ENCODE measurements at places on chromosomes 3 and 15. TPM values are rescaled to one million over a fixed set of nuclear protein-coding genes. Genes with fewer than 3 reads are reported as not detected.

- DNase-seq = no peak
- no peak overlapping the region for H3K4me3 ChIP-seq
- H3K4me1 ChIP-seq = no peaks in the 10 kb centered on the region
- no peak overlapping the region for H3K27ac ChIP-seq
- H3K27me3 ChIP-seq = no peaks in the 10 kb centered on the region
- no peaks in the 10 kb centered on the region for H3K36me3 ChIP-seq
Measured at GRCh38 chr3:179881791-179882190, 154.9 kb downstream of the PEX5L start.

The ZNF385D gene
- 0.41 TPM for total RNA-seq

GRCh38 chr3:196699749-196700148, 12.3 kb downstream of the CEP19 start:
- no peak overlapping the region for H3K27ac ChIP-seq
- H3K4me3 ChIP-seq = no peak overlapping the region
- no peaks in the 10 kb centered on the region for H3K4me1 ChIP-seq
- no peaks in the 10 kb centered on the region for H3K27me3 ChIP-seq

DNA sequence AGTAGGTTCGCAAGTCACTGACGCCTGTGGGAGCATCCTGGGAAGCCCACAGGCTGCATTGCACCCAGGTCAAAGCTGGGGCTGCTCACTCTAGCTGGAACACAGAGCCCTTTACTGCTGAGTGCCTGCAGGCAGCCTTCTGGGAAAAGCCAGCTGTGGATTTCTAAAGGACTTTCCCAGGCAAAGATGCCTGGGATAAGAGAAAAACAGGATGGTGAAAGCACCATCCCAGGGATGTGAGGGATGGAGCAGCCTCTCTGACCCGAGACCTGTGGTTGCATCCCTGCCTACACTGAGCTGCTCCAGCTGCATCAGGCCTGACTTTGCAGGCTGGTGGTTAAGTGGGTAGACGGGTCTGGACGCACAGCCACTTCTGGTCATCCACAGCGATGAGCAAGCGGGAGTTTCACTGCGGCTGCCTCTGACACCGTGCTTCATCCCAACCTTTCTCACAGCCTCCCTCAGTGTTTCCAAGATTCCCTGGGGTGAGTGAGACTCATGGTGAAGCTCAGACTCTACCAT, 52.5 kb upstream of the AMOTL2 start:
- H3K27ac ChIP-seq = no peak overlapping the region
- no peaks in the 10 kb centered on the region for H3K27me3 ChIP-seq
- DNase-seq = no peak
- no peak overlapping the region for H3K4me3 ChIP-seq

- peak; percentile 42 for DNase-seq
- no peaks in the 10 kb centered on the region for H3K36me3 ChIP-seq
- peak within 1 kb of the TSS; percentile 55 for H3K4me3 ChIP-seq
Measured at GRCh38 chr3:38039101-38039898, at the start of gene DLEC1. Gene DLEC1, plus strand, starts transcription at chr3:38039208. Its CDS starts 18 bp downstream, at chr3:38039226.

GRCh38 chr15:98139337-98139736, 178.8 kb downstream of the ARRDC4 start:
- no peak overlapping the region for H3K27ac ChIP-seq
- no peaks in the 10 kb centered on the region for H3K36me3 ChIP-seq
- H3K4me3 ChIP-seq = no peak overlapping the region
- no peak for DNase-seq
- H3K4me1 ChIP-seq = no peaks in the 10 kb centered on the region
- no peaks in the 10 kb centered on the region for H3K27me3 ChIP-seq

The PLA1A gene
- total RNA-seq = 0.97 TPM

DNA sequence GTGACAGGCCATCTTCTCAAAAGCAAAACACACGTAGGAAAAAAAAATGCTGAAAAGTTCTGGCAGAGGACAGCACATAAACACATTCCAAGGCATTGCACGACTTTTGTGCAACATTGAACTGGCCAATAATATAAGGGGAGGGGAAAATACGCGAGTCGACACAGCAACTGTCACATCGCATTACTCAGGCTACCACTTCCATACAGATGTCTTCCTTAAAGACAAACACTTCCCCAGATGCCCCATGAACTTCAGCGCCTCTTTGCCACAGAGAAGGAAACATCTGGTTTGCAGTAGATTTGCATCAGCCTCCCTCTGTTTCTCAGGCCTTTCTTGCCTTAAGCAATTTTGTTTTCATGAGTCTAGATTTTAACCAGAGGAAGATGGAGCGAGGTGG, 144.4 kb upstream of the IGF1R start:
- DNase-seq = peak; percentile 20
- no peaks in the 10 kb centered on the region for H3K4me1 ChIP-seq
- H3K27me3 ChIP-seq = no peaks in the 10 kb centered on the region
- no peaks in the 10 kb centered on the region for H3K36me3 ChIP-seq
- H3K27ac ChIP-seq = peak overlapping the region; percentile 62
- H3K4me3 ChIP-seq = no peak overlapping the region

DNA sequence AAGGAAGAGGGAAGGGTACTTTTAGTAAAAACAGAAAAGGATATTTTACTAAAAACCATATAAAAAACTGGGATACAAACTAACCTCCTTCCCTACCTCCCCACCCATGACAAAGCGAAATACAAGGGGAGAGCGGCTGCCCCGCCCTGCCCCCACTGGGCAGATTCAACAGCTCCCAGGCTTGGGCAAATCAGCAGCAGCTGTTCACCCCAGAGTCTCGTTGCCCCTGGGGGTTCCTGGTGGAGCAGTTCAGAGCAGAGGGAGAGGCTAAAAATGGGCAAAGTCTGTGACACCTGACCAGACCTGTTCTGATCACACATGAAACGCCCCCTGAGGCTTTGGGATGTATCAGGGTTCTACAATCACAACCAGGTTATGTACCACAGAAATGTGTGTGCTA, 2.5 kb upstream of the ETFA start:
- no peaks in the 10 kb centered on the region for H3K27me3 ChIP-seq
- no peak overlapping the region for H3K27ac ChIP-seq
- H3K4me3 ChIP-seq = no peak overlapping the region

DNA sequence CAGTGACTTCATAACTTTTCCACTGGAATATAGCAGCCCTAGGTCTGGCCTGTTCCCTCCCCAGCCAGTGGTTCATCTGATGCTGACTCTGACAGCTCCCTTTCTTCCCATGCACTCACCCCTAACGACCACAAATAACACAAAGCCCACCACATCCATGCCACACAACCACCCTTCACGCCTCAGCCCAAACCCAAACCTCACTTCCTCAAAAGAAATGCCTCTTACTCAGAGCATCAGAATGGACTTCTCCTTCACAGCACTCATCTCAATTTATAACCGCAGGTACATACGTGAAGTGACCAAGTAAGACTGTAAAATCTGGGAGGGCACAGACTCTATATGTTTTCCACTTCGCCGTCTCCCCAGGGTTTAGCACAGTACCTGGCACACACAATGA, 1.1 kb downstream of the RBSN start:
- peaks cover 32% of the 10 kb centered on the region for H3K4me1 ChIP-seq
- DNase-seq = no peak
- peak overlapping the region; percentile 62 for H3K4me3 ChIP-seq
- H3K36me3 ChIP-seq = peaks cover 4% of the 10 kb centered on the region
- no peaks in the 10 kb centered on the region for H3K27me3 ChIP-seq

GRCh38 chr3:149128821-149129220, 617 bp upstream of the HPS3 start:
- H3K36me3 ChIP-seq = no peaks in the 10 kb centered on the region
- H3K4me1 ChIP-seq = peaks cover 17% of the 10 kb centered on the region
- H3K27me3 ChIP-seq = no peaks in the 10 kb centered on the region
- peak overlapping the region; percentile 74 for H3K27ac ChIP-seq

The DAG1 gene
- 95.0 TPM for total RNA-seq

The ALDH1L1 gene
- total RNA-seq = 77.6 TPM

GRCh38 chr3:62312201-62312600, 61.1 kb downstream of the FEZF2 start:
- H3K27ac ChIP-seq = no peak overlapping the region
- no peak overlapping the region for H3K4me3 ChIP-seq
- no peak for DNase-seq
- no peaks in the 10 kb centered on the region for H3K4me1 ChIP-seq

The IL5RA gene
- not detected for total RNA-seq

The IQCF5 gene
- not detected for total RNA-seq

DNA sequence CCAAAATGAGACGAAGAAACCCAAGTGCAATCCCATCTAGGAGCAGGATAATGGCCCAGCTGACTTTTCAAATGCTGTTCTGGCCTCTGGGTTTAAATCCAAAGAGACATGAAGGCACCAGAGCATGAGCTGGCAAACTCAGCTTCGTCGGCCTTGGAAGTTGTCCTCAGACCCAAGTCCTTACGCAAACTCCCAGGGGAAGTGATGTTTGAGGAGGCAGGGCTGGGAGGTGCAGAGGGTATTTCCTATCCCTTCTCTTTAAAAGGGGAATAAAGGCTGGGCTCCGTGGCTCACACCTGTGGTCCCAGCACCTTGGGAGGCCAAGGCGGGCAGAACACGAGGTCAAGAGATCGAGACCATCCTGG, 68.9 kb upstream of the HERC1 start:
- no peak overlapping the region for H3K4me3 ChIP-seq
- peak overlapping the region; percentile 13 for H3K27ac ChIP-seq
- no peaks in the 10 kb centered on the region for H3K36me3 ChIP-seq
- H3K4me1 ChIP-seq = peaks cover 28% of the 10 kb centered on the region
- no peaks in the 10 kb centered on the region for H3K27me3 ChIP-seq

GRCh38 chr15:89725064-89725463, 26.0 kb downstream of the MESP1 start:
- H3K27ac ChIP-seq = no peak overlapping the region
- H3K36me3 ChIP-seq = no peaks in the 10 kb centered on the region
- H3K4me1 ChIP-seq = peaks cover 16% of the 10 kb centered on the region
- no peak for DNase-seq
- no peak overlapping the region for H3K4me3 ChIP-seq

- peaks cover 51% of the 10 kb centered on the region for H3K4me1 ChIP-seq
- peak overlapping the region; percentile 96 for H3K4me3 ChIP-seq
- H3K36me3 ChIP-seq = peaks cover 20% of the 10 kb centered on the region
- DNase-seq = no peak
- H3K27ac ChIP-seq = peak overlapping the region; percentile 97
- no peaks in the 10 kb centered on the region for H3K27me3 ChIP-seq
Measured at GRCh38 chr15:78438619-78439285, 736 bp downstream of the IREB2 start.

The CHRD gene
- 2.9 TPM for total RNA-seq

- no peaks in the 10 kb centered on the region for H3K4me1 ChIP-seq
- no peaks in the 10 kb centered on the region for H3K27me3 ChIP-seq
- no peak for DNase-seq
- H3K4me3 ChIP-seq = no peak overlapping the region
Measured at GRCh38 chr15:55434989-55435825, 26.9 kb downstream of the PIERCE2 start.

- DNase-seq = no peak
- H3K27me3 ChIP-seq = no peaks in the 10 kb centered on the region
- peaks cover 3% of the 10 kb centered on the region for H3K36me3 ChIP-seq
- no peaks in the 10 kb centered on the region for H3K4me1 ChIP-seq
Measured at GRCh38 chr15:44647036-44647435, 16.4 kb downstream of the SPG11 start.

DNA sequence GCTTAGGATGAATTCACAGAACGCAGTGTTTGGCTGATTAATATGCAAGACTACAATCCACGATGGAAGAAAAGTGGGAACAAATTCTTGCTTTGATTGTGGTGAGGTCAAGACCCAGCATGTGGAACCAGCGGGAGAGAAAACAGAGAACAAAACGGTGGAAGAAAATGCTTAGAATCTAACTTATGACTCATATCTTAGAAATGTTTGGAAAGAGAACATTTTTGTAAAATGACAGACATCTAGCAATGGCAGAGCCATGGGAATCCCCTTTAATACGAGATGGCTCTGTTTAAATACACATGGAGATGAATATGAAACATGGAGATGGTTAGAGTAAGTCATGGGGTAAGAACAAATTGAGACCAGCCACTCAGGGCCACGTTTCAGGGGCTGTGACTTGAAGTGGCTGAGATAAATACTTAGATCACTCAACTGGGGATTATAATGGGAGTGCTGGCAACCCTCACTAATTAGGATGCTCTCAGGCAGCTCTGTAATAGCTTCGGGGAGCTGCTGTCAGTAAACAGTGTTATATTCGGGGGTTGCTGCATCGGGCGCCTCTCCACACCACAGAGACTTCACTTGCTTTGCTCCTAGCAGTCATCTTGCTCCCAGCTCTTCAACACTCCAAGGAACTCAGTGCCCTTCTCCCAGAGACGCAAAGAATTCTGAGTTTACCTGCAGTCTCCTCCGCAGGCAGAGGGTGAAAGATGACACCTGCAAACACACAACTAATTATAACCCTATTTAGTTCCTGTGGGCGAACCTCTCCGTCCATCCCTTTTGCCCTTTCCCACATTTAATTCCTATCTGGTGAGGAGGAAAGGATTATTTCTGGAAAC, 68.0 kb upstream of the ONECUT1 start:
- H3K27me3 ChIP-seq = no peaks in the 10 kb centered on the region
- no peak for DNase-seq
- H3K36me3 ChIP-seq = no peaks in the 10 kb centered on the region
- H3K4me1 ChIP-seq = no peaks in the 10 kb centered on the region

GRCh38 chr3:187621881-187622280, 48.3 kb downstream of the SST start:
- H3K4me1 ChIP-seq = no peaks in the 10 kb centered on the region

The C3orf22 gene
- not detected for total RNA-seq

GRCh38 chr15:43794269-43795037, 2.3 kb downstream of the SERF2 start:
- peak overlapping the region; percentile 98 for H3K27ac ChIP-seq
- H3K4me1 ChIP-seq = peaks cover 51% of the 10 kb centered on the region
- no peaks in the 10 kb centered on the region for H3K36me3 ChIP-seq
- H3K4me3 ChIP-seq = peak overlapping the region; percentile 94

DNA sequence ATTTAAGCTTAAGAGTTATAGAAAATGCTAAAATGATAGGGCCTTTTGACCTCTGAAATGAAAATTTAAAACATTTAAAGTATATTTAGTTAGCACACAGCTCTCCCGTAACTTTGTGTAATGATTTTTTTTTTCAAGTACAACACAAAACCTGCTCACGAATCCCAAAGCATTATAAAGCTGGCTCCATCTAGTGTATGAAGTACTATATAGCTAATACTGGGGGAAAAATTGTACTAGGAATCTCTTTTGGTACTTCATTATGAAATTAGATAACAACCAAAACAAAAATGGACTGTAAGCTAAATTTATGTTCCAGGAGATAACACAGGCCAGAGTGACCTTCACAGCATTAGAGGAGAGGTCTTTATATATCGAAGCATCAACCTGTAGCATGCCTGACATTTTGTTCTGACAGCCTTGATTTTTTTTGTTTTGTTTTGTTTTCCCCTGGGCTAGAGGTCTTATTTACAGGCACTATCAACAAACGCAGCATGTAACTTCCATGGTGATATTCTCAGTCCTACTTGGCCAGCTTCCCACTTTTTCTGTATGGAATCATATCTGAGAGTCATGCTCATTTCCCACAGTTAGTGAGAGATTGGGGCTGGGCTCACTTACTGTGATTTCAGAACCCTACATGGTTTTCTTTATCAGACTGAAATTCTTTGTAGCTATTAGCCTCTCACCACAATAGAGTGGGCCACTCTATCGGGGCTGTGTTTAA, 116.3 kb downstream of the MITF start:
- no peak overlapping the region for H3K4me3 ChIP-seq
- DNase-seq = no peak
- no peaks in the 10 kb centered on the region for H3K27me3 ChIP-seq
- H3K36me3 ChIP-seq = no peaks in the 10 kb centered on the region
- peaks cover 36% of the 10 kb centered on the region for H3K4me1 ChIP-seq

The CRBN gene
- total RNA-seq = 75.1 TPM

The MST1R gene
- total RNA-seq = not detected

Measured in gastrocnemius medialis (tissue), 4 donors.